ENCODE measurements at places on chromosomes 1 and 21.
A peak's percentile ranks its signal among the peaks of the same experiment; 100 is the strongest.

DNA sequence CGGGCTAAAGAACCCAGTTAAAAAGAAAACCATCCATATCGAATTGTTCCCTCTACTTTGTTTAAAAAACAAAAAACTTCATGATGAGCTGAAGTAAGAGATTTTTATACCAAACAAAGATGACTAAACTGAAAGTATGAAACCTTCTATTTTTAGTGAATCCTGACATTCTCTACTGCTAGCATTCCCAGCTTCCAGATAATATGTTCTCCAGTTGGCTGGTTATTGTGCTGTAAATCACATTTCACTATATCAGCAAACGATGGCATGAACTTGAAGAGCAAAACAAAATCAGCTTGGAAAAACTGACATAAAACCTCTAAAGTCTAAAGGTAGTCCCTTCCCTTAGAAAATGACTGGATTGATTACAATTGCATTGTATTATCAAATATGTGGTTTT, 68.1 kb upstream of the APP start:
- no peak for DNase-seq

- no peak for DNase-seq
Measured at GRCh38 chr1:11500881-11501280, 21.9 kb downstream of the DISP3 start.

DNA sequence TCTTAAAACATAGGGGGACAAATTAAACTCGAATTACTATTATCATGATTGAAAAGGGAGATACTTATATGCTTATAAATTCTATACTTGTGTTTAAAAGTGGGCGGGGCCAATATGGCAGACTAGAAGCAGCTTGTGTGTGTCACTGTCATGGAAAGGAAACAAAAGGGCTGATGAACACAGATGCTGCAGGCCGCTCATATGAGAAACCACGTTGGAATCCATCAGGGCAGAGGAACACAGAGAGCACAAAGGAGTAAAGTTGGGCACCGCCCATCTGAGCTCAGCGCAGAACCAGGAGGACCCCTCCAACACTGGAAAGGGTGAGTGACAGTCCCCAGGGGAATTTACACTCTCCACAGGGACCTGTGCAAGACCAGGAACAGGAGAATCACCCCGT, 107.0 kb downstream of the SLC5A9 start:
- no peak for DNase-seq

DNA sequence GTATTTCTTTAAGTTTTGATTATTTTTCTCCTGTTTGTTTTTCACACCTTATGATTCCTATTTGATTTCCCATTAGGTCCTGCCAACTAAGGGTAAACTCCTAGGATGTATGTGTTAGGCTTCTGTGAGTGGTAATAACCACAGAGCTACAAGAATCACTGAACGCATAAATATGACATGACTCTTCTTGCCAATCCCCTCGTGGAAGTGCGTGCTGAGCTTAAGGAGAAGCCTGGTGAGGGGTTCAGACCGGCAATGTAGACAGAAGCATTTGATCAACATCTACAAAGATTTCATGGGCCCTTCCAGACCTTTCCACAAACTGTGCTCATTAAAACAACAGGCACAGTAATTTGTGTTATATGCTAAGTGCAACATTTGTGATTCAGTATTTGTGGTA, 273.8 kb upstream of the SNX7 start:
- no peak for DNase-seq

GRCh38 chr1:155052439-155053395, 1.6 kb downstream of the ADAM15 start:
- DNase-seq: peak; percentile 33

DNA sequence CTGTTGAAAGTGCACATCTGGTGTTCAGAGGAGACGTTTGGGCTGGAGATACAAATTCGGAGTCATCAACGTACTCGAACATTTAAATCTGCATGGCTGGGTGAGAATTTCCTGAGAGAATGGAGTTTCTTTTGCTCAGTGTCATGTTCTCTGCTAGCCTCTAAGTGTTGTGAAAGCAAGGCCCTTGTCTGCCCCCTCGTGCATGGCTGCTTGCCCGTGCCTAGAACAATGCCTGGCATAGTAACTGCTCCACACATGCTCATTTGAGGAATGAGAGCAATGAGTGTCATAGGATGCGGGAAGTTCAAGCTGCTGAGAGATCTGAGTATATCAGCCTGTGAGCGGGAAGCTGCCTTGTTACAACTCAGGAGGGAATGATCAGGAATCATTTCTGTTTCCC, 171.1 kb upstream of the CSF3R start:
- DNase-seq: no peak

- DNase-seq: no peak
Measured at GRCh38 chr1:153583976-153584375, 18.3 kb upstream of the S100A2 start.

- no peak for DNase-seq
Measured at GRCh38 chr1:180975551-180975950, 47.1 kb downstream of the STX6 start.

- peak; percentile 89 for DNase-seq
Measured at GRCh38 chr21:44052071-44052829, 40.1 kb downstream of the TRAPPC10 start.

DNA sequence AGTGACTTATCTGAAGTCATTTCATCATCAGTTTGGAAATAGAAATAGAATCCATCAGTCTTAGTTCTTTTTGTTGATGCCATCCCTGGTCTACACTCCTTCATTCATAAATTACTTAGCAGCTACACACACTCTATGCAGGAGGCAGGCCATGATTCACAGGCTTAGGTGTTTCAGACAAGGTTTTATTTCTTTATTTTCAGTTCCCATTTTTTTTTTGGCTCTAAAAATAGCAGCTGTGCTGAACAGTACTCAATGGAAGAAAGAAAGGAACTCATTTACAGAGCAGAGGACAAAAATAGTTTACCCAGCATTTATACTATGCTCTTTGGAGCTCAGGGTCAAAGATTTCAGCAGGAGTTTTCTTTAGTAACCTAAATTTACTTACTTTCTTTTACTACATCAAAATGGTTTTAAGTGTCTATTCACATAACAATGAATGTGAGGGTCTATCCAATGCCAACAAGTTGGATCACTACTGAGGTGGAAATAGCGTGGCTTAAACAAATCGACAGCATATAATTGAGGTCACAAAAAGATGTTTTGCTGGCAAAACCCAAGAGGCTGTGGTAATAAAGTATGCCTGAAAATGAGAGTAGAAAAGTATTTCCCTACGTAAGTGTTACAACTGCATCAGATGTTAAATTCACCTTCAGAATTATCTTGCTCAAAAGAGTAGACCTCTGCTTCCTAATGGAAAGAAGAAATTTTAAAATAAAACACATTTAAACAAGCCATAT, 7.7 kb downstream of the KRTAP19-8 start:
- DNase-seq: no peak

- no peak for DNase-seq
Measured at GRCh38 chr1:5503556-5504363, 488.5 kb downstream of the NPHP4 start.

- peak; percentile 45 for DNase-seq
Measured at GRCh38 chr21:35223480-35224156, 174.5 kb upstream of the RUNX1 start.

DNA sequence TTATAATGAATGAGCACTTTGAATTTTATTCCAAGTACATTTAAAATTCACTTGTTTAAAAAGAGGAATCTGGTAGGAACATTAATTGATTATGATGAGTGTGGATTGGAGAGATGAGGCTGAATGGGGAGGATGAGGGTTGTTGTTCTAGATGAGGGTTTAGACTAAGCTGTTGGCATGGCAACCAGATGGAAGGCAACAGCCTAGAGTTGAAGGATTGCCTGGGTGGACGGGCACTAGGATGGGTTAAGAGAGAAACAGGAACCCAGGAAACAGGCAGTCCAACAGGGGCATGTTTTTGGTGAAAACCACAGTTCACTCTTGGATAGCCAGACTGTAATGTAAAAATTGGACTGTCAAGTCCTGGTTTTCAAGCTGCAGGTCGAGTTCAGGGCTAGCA, 125.5 kb downstream of the CHRM3 start:
- peak; percentile 11 for DNase-seq

GRCh38 chr1:64826991-64827390, 82.1 kb downstream of the RAVER2 start:
- no peak for DNase-seq

GRCh38 chr1:22044690-22045420, 7.7 kb upstream of the CDC42 start:
- DNase-seq: peak; percentile 15

DNA sequence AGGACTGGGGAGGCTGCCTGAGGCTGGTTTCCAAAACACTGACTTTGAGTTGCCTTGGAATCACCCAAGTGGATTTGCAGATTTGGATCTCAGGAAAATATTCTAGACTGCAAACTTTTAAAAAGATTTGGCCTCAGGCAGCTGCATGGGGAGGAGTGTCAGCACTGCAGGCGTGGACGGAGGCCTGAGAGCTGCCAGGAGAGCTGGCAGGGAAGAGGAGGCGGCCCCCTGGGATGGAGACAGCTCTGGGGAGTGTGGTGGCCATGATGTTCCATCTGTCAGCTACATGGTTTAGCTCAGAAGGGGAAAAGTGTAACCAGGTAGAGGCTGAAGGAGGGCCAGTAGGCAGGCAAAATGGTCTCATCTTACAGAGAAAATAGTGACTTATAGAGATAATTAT, 72.1 kb downstream of the VPS26C start:
- DNase-seq: no peak

GRCh38 chr1:30707412-30708360, 15.7 kb downstream of the MATN1 start:
- peak; percentile 83 for DNase-seq

- DNase-seq: no peak
Measured at GRCh38 chr1:91596474-91596873, 95.8 kb downstream of the CDC7 start.
